ENCODE measurements at places on chromosomes 11 and 22.

DNA sequence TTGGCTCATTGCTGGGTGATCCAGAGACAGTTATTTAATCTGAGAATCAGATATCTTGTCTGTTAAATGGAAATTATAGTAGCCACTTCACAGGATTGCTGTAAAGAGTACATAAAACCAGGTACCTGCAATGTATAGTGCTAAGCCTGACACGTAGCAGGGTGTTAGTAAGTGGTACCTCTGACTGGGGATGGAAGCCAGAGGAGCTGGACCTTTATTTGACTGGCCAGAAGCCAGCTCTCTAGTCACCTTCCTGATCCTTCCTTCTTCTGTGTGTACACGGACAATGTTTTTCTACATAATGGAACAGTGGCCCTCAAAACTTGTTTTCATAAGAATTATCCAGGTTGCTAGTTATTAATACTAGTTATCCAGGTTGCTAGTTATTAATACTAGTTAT lies 25.5 kb upstream of the EHF start:
- no peak for DNase-seq

GRCh38 chr11:35165423-35166368 lies 26.7 kb downstream of the CD44 start:
- DNase-seq = no peak

GRCh38 chr22:31615491-31615860 lies 46.5 kb downstream of the PISD start:
- no peak for DNase-seq

GRCh38 chr11:117931971-117932370 lies 2.8 kb upstream of the TMPRSS13 start:
- no peak for DNase-seq

- DNase-seq = no peak
Measured at GRCh38 chr11:127709960-127710359, 709.4 kb upstream of the KIRREL3 start.

DNA sequence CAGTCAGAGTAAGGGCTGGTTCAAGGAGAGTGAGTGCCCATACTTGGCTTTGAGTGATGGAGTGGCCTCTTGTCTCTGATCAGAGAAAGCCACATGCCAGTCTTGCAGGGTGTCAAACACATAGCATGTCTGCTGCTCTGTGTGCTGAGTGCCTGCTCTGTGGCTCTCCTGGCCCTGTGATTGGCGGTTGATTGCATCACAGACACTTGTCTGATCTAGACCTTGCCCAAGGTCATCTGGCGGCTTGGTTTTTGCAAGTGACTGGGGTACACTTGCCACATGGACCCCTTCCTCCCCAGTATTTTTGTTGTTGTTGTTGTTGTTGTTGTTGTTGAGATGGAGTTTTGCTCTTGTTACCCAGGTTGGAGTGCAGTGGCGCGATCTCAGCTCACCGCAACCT lies 10.3 kb downstream of the OSBP2 start:
- DNase-seq = no peak

DNA sequence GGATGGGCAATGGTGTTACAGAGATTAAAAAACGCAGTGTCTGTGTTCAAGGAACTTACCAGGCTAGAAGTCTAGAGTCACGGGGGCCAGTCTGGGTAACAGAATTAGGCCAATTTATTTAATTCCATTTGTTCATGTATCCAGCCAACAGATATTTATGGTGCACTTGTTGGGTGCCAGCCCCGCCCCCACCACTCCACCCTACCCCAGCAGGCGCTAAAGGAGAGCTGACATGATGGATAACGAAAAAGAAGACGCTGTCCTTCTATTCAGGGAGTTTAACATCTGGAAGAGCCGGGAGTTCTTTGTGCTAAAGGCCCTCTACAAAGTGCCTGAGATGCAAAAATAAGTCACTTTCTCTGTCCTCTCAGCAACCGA lies 1.1 kb upstream of the BMAL1 start:
- DNase-seq = no peak

GRCh38 chr22:29737251-29738117 lies 17.7 kb downstream of the CABP7 start:
- DNase-seq = no peak

DNA sequence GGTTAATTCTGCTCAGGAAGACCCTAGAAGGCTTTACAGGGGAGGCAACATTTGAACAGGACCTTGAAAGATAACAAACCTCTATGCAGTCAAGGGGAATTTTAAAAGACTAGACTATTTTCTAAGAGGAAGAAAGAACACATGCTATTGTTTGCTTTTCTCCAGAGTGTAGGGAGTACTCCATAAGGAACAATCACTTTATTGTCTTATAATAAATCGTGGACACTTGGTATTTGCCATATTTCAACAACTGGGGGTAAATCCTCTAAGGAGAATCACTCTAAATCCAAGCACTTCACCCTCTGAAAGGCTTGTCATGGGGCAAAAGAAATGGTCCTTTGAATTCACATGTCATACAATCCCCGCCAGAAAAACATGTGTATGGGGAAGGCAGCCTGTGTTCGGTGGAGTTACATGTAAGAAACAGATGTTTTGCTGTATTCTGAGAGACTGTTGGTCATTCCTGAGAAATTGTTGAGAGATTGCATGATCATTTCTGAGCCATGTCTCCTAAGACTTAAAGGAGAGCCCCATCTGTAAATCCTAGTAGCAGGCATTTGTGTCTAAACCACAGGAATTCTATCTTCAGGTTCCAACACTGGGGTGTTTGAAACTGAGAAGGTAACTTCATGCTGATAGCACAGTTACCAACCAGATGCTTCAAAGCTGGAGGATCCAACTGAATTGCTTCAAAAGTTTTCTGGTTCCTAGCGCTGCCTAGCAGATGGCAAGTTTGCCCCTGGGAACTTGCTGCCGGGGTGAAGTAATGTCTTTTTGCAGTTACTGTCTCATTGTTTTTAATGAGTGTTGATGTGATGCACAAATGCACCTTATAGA lies 66.8 kb downstream of the FZD4 start:
- DNase-seq = no peak

GRCh38 chr11:6387811-6388599 lies 2.3 kb upstream of the SMPD1 start:
- no peak for DNase-seq

- no peak for DNase-seq
Measured at GRCh38 chr11:128776069-128776423, 82.2 kb downstream of the FLI1 start.

DNA sequence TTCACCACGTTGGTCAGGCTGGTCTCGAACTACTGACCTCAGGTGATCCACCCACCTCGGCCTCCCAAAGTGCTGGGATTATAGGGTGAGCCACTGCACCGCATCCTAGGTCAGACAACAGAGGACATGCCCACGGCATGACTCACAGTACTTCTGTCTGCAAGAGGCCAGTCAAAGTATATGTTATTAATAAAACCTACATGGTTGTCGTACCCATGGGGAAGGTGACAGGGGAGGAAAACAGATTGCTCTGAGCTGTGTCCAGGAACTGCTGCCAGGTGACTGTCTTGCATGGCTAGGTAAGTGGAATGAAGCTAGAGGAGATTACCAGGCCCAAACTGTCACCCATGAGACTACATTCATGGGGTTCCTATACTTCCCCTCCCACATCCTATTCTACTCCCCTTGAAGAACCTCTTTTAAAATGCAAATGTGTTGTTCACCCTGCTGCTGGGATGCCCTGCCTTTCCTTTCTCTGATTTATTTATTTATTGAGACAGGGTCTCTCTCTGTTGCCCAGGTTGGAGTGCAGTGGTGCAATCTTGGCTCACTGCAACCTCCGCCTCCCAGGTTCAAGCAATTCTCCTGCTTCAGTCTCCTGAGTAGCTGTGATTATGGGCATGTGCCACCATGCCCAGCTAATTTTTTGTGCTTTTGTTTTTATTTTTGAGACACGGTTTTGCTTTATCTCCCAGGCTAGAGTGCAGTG lies 2.0 kb upstream of the NLRX1 start:
- no peak for DNase-seq

- DNase-seq = no peak
Measured at GRCh38 chr11:11396301-11397035, 43.4 kb upstream of the CSNK2A3 start.

- no peak for DNase-seq
Measured at GRCh38 chr11:124499711-124500110, 43.7 kb downstream of the OR8B12 start.

GRCh38 chr11:34869425-34869824 lies 46.8 kb downstream of the APIP start:
- DNase-seq = no peak

Data from NCI-H460 (cell line).